ENCODE measurements at places on chromosomes 5 and 9. TPM values are rescaled to one million over a fixed set of nuclear protein-coding genes. Genes with fewer than 3 reads are reported as not detected.

Gene DBH
- not detected for total RNA-seq

Gene PSMB7
- 557 TPM for total RNA-seq

DNA sequence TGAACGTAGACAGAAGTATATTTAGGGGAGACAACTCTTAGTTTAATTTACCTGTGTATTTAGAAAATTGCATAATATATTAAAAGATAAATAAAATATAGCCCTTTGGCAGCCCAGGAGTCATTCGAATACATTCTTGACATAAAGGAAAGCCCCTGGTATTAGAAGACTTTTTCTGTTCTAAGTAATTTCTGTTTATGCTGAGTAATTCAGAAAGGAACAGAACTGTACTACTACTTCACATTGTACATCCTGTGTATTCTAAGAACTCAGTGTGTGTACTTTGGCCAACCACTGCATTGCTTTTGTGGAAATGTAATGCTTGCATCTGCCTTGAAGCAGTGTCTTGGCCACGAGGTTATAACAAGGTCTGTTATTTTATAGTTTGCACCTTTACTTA lies 136.4 kb downstream of the KDM4C start:
- no peak for DNase-seq

Gene PCDHGA5
- total RNA-seq: 0.23 TPM

GRCh38 chr5:116573702-116574366 lies 789 bp downstream of the SEMA6A start:
- DNase-seq: peak; percentile 34

DNA sequence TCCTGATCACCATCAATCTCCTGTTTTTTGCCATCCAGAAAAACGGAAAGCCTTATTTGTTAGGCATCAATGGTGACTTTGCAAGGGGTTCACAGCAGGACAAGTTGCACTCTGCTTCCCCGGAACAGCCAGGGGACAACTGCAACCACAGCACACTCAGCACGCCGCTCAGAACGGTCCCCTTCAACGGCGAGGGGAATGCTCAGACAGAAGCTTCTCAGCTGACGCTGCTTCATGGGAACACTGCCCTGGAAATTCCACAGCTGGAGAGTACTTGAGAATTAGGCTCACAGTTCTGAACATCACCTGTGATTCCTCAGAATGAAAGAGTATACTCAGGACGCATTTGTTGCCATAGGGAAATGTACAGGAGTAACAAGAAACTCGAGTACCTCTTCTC lies 40.1 kb upstream of the PLPP6 start:
- no peak for DNase-seq

Gene TAS2R1
- total RNA-seq: not detected

GRCh38 chr9:21941337-21941995 lies 52.7 kb downstream of the CDKN2A start:
- no peak for DNase-seq

DNA sequence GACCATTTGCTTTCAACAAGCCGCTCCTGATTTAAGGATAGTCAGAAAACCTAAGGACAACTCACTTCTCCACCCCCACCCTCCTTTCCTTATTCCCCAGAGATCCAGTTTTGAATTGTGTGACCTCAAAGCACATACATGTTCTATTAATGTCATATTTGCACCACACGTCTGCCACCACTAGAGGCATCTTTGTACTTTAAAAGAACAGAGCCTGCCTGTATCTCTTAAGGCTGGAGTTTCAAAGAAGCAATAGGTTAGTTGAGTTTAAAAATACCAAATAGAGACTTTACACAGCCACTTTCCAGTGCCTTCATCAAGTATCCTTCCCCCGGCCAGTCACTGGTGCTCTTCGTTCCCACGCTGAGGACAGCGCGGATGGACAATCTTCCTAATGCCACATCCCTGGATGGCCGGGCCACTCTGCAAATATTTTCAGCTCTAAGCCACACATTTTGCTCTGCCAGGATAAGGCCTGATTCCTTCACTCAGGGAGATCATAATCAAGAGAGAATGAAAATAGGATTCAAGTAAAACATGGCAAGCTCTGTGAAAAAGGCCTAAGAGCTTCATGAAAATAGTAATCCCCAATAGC lies 146.3 kb downstream of the SNCAIP start:
- DNase-seq: peak; percentile 19

Gene SCGB3A2
- not detected for total RNA-seq

- no peak for DNase-seq
These were observed 69.7 kb downstream of the ABCA1 start for GRCh38 chr9:104858271-104858670.

Gene LECT2
- not detected for total RNA-seq

Gene CARTPT
- total RNA-seq: not detected

Gene MYO10
- total RNA-seq: 42.9 TPM

Gene IGFBPL1
- 28.8 TPM for total RNA-seq

GRCh38 chr9:92729735-92730155 lies 34.9 kb downstream of the BICD2 start:
- DNase-seq: no peak

Gene WDR70
- total RNA-seq: 39.4 TPM

- no peak for DNase-seq
These were observed 2.6 kb downstream of the CFAP90 start for GRCh38 chr5:7848296-7848695.

GRCh38 chr5:181138258-181138657 lies 7.3 kb upstream of the OR2V1 start:
- peak; percentile 41 for DNase-seq

DNA sequence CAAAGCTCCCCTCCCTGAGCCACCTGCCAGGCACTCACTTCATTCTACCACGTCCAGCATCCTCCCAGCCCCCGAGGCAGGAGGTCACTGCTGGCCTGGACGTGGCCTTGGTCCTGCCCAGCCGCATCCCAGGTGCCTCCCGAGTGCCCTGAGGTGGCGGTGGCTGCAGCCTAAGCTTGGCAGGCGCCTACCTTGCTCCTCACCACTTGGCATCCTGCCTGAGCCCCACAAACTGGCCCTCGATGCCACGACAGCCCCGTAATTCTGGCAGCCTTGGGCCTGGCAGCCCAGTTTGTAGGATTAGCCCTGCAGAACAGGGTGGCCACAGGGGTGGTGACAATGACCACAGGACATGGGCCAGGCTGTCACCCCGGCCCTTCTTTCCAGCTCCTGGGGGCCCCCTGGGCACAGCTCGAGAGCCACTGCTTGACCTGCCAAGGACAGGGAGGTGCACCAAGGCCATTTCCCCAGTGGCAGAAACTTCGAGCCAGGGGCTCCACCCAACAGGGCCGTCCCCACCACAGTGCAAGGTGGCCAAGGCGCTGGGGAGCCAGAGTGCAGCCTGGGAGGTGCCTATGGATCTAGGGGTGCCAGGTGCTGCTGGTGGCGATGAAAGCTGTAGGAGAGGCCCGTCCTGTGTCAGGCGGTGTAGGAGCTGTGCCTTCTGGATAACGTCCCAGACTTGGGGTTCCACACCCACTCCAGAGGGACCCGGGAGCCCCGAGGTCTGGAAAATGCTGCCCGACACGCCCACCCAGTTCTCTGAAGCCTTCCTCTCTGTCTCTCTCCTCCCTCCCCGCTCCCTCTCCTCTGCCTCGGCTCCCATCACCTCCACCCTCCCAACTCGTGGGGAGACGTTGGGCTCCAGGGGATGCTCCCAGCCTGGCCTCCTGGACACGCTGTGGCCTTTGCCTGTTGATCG lies 18.4 kb downstream of the NKD2 start:
- DNase-seq: no peak

Gene TRUB2
- 34.8 TPM for total RNA-seq

GRCh38 chr9:86902991-86903733 lies 44.1 kb downstream of the GAS1 start:
- DNase-seq: no peak

Gene CDO1
- 10.7 TPM for total RNA-seq

GRCh38 chr5:126837906-126838539 lies 61.1 kb downstream of the LMNB1 start:
- no peak for DNase-seq

Gene LHX6
- 0.69 TPM for total RNA-seq

DNA sequence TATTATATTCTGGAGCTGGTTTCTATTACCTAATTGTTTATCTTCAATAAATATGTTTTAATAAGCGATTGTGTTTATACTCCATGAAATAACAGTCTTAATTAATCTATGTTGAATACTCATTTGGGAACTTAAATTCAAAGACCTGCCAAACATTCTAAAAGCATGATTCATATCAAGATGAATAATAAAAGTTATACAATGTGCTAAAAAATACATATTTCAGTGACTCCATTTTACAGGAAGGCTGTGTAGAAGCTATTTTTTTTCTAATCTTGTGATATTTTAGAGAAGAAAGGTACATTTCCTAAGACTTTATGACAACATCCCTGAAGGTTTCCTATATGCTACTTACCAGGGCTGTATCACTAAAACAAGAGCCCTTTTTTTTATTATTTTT lies 417.9 kb downstream of the NFIB start:
- DNase-seq: no peak

- no peak for DNase-seq
These were observed 41.4 kb downstream of the PSMB7 start for GRCh38 chr9:124373851-124374250.

DNA sequence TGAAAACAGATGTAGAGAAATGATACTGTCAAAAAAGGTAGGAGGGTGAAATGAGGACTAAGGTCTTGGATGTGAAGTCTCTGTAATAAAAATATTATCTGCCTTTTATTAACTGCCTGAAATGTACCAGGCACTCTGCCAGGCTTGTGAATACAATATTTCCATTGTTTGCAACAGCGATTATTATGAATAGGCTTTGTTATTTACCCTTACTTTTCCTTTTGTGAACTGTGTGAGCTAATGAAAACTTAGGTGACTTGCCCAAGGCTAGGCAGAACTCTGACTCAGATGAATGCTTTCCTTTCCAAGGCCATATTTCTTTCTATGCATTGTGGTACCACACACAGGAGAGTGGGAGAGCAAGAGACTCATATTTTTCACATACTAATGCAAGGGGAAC lies 204.1 kb downstream of the CDH12 start:
- no peak for DNase-seq

Gene GNA14
- total RNA-seq: 0.23 TPM

- DNase-seq: no peak
These were observed 73.0 kb downstream of the EHMT1 start for GRCh38 chr9:137691646-137692351.

- no peak for DNase-seq
These were observed 410.8 kb upstream of the MEF2C start for GRCh38 chr5:89293810-89294209.

DNA sequence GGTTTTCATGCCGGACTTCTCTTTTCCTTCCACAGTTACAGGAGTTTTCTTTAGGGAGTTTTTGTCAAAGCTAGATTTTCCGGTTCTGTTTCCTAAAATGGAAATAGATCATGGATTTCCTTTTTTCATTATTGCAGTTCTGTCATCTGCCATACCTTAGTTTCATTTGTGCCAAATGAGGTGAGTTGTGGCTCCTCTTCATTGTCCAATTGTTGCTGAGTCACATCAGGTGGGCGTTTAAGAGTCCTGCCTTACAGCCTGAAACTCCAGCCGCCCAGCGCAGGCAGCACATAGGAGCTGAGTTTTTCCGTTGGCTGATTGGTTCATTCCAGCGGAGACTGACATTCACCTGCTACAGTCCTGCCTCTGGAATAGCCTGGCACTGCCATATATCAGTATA lies 14.1 kb downstream of the SLC25A25 start:
- DNase-seq: no peak

Gene CTSV
- 13.6 TPM for total RNA-seq

Gene HSPA4
- 294 TPM for total RNA-seq

Gene MAML1
- total RNA-seq: 7.9 TPM

GRCh38 chr5:163463063-163463435 lies 2.6 kb downstream of the HMMR start:
- no peak for DNase-seq

DNA sequence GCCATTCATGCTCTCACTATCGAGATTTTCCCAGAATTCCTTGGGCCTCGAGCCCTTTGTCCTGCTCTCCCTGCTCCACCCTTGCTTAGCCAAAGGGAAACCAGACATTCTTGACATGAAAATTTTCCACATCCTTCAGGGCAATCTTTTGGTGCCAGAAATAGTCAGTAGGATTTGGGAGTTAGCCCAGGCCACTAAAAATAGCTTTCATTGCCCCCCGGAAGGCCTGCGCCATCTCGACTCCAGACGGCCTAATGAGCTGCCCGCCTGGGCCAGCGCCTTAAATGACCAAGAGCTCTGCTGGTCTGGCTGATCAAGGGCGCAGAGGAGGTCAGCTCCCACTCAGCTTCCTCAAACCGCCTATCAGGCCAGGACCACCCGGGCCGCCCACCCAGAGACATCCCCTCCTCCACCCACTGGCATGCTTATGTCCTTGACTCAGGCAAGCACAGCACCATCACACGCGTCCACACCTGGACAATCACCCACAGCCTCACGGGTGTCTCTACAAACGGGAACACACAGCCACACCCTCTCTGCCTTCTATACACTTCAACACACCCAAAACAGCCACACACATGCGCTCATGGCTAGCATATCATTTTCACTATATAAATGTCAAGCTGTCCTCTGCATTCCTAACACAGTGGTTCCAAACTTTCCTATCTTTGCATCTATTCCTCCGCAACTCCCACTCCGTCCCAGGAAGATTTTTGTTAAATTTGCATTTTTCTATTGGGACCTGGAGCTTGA lies 20.9 kb downstream of the DUSP1 start:
- no peak for DNase-seq

- peak; percentile 76 for DNase-seq
These were observed 69.1 kb downstream of the ADAMTS2 start for GRCh38 chr5:179275941-179276837.

GRCh38 chr9:129483415-129484351 lies 137.2 kb downstream of the C9orf50 start:
- peak; percentile 52 for DNase-seq

DNA sequence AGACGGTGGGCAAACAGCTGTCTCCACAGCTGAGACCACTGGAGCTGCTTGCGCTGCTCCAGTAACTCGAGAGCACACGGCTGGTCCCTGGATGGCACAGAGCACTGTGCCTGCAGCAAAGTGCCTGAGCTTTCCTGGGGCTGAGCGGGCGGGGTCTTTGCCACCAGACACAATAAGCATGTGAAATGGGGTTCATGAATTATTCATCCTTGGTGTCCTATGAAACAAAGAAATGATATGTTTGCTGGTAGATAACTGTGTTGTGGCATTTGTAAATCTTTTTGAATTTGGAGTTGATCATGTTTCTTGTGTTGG lies 151.7 kb upstream of the MPDZ start:
- DNase-seq: no peak

GRCh38 chr5:172692451-172692850 lies 51.4 kb downstream of the NEURL1B start:
- no peak for DNase-seq

Data from Daoy (cell line).